ENCODE measurements at places on chromosomes 4 and X.

GRCh38 chr4:3285558-3286334, 7.1 kb upstream of the RGS12 start:
- no peaks in the 10 kb centered on the region for H3K36me3 ChIP-seq
- no peaks in the 10 kb centered on the region for H3K27me3 ChIP-seq
- peaks cover 14% of the 10 kb centered on the region for H3K4me1 ChIP-seq
- peak; percentile 62 for DNase-seq
- H3K4me3 ChIP-seq: peak overlapping the region; percentile 50

DNA sequence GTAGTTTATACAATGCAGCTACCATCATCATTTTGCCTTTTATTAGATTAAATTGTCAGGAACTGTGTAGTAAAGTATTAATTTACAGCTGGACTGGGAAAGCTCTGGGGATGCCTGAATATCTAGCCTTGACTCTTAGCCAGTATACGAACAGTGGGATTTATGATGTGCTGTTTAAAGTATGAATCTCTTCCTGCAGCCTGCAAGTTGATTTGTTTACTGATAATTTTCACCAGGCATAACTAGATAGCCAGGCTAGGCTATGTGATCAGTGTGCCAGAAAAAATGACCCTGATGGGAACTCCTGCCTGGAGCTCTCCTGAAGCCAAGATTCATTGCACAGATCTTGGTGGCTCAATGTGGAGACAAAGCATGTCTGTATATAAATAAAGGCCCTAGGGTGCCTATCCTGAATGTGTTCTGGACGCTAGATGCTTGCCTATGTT, 119.2 kb downstream of the SCLT1 start:
- H3K4me3 ChIP-seq: no peak overlapping the region
- no peak for DNase-seq
- H3K27ac ChIP-seq: no peak overlapping the region

GRCh38 chrX:11462648-11463047, 169.4 kb downstream of the AMELX start:
- no peak overlapping the region for H3K27ac ChIP-seq
- H3K36me3 ChIP-seq: no peaks in the 10 kb centered on the region
- peaks cover 38% of the 10 kb centered on the region for H3K27me3 ChIP-seq
- DNase-seq: no peak
- H3K4me3 ChIP-seq: no peak overlapping the region

DNA sequence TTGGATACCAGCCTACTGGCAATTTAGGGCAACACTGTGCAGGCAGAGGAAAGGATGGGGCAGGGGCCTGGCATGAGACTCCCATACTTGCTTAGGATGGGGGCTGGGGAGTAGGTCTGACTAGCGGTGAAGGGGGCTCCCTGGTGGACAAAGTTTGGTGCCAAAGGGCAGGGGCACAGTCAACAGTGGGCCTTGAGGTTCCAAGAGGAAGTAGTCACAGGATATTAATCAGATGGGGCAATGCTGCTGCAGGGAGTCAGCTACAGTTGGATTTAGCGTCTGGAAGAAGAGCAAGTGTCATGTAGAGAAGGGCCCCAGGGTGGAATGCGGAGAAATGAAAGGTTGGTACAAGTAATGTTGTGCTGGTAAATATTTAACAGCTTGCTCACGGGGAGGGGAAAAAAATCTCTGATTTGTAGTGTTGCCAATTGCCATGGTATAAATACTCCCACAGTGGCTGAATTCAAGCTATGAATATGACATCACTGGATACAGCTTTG, 139.4 kb downstream of the PJA1 start:
- H3K36me3 ChIP-seq: no peaks in the 10 kb centered on the region
- H3K27me3 ChIP-seq: peaks cover 33% of the 10 kb centered on the region
- no peak overlapping the region for H3K27ac ChIP-seq
- no peak overlapping the region for H3K4me3 ChIP-seq

DNA sequence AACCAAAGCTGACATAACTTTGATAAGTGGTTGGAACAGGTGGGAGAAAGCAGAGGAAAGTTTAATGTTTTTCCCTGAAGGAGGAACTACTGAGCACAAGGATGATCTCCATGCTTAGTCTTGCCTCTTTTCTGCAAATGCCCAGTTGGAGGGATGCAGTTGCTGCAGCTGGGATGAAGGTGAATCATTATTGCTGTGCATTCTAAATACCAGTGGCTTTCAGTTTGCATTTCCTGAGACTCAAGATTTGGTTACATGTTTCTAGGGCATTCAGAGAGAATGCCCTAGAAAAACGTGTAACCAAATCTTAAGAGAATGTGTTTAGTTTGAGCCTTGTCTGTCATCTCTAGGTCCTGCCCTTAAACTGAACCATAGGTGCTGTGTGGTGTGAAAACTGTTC, 42.2 kb downstream of the METTL14 start:
- H3K27ac ChIP-seq: no peak overlapping the region
- DNase-seq: no peak
- peaks cover 4% of the 10 kb centered on the region for H3K36me3 ChIP-seq
- no peaks in the 10 kb centered on the region for H3K27me3 ChIP-seq
- H3K4me1 ChIP-seq: no peaks in the 10 kb centered on the region

DNA sequence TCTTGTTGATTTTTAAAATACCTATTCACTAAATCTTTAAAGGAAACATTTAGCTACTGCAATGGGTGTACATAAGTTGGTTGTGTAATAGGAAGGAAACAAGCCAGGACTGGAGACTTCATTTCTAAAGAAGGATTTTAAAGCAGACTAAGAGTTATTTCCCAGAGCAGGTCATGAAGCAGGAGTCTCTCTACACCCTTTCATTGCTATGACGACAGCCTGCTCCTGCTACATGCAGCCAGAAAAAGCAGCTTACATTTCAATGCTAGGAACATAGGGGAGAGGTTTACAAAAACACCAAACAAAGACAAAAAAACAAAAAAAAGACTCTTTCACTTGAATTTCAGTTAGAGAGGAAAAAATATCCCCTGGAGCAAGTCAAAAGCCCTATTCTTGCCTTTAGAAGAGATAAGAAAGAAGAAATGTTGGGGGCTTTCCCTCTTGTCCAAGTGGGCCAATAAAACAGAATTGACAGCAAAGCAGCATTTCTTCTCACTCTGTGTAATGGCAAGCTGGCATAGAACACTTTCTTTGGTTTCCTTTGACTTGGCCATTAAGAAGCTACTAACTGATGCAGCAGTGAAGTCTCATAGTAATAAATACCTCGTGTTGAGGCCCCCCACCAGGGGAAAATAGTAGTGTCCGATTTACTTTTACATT, 3.4 kb downstream of the SPARCL1 start:
- peaks cover 7% of the 10 kb centered on the region for H3K4me1 ChIP-seq
- H3K4me3 ChIP-seq: peak overlapping the region; percentile 47
- no peaks in the 10 kb centered on the region for H3K27me3 ChIP-seq

- H3K4me1 ChIP-seq: no peaks in the 10 kb centered on the region
- no peak overlapping the region for H3K4me3 ChIP-seq
- H3K27me3 ChIP-seq: no peaks in the 10 kb centered on the region
- H3K27ac ChIP-seq: no peak overlapping the region
- no peaks in the 10 kb centered on the region for H3K36me3 ChIP-seq
- DNase-seq: no peak
These were observed 83.6 kb downstream of the GAB1 start for GRCh38 chr4:143420227-143420626.
